ENCODE measurements at places on chromosomes 1 and 21. TPM values are rescaled to one million over a fixed set of nuclear protein-coding genes. Genes with fewer than 3 reads are reported as not detected.

Gene MX2
- 0.18 TPM for total RNA-seq

Gene COL8A2
- total RNA-seq: 0.09 TPM

Gene FCER1G
- total RNA-seq: 0.47 TPM

Gene WNT9A
- total RNA-seq: 1.3 TPM

Gene HSD3B2
- total RNA-seq: not detected

All from endothelial cell of coronary artery (primary cell).